ENCODE measurements at places on chromosomes 12 and 14.

- no peak for DNase-seq
Measured at GRCh38 chr12:106584104-106585064, 1.6 kb downstream of the RFX4 start.

DNA sequence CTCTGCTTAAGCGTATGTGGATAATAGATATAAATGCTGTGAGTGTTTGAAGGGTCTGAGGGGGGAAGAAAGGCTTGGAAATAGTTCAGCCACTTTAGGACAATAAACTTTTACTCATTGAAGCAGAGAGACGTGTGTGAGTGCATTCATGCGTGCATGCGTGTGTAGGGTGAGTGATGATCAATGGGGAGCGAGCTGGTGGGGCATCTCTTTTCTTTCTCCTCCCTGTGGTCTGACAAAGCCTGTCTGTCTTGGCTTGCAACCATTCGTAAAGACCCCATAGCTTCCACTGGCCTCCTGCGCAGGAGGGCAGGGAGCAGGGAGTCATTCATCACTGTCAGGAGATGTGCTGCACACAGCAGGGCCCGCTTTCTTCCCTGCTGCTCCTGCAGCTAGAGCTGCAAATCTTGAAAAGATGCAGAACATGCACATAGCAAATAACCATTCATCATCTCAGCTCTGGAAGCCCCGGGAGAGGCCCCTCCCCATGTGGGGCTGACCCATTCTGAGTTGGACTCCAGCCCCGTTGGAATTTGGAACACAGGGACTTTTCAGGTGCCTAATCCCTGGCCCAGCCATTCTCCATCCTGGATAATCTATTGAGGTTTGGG lies 223.2 kb downstream of the PPM1H start:
- no peak for DNase-seq

GRCh38 chr14:33566082-33566481 lies 384.8 kb downstream of the EGLN3 start:
- no peak for DNase-seq

- no peak for DNase-seq
Measured at GRCh38 chr12:52032446-52032803, 18.8 kb upstream of the NR4A1 start.

- no peak for DNase-seq
Measured at GRCh38 chr12:105378911-105379310, 48.4 kb downstream of the C12orf75 start.

DNA sequence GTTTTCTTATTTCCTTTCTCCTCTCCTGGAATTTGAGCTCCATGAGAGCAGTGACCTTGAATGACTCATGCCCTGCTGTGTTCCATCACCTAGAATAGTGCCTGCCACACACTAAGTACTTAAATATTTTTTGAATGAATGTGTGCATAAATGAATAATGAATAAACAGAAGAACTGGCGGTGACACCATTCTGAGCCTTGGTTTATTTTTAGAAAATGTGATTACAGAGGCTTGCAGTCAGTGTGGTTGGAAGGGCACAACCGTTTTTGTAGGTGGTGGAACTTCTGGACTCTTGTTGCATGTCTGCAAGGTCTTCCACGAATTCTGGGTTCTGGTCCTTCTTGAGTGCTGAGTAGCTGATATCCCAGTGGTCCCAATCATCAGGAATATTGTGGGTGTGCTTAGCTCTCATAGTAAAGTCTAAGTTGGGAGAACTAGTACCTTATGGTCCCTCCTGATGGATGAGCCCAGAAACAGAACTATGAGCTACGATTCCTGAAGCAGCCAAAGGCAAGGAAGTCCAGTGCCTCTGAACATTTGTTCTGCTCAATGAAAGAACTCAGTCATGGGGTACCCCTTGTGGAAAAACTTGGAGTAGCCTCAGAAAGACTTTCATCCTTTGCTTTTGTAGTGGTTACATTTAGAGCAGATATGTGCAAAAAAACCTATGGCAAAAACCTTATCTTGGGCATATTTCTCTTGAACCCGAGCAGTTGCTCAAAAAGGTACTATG lies 28.8 kb upstream of the BHLHE41 start:
- DNase-seq, result no peak

DNA sequence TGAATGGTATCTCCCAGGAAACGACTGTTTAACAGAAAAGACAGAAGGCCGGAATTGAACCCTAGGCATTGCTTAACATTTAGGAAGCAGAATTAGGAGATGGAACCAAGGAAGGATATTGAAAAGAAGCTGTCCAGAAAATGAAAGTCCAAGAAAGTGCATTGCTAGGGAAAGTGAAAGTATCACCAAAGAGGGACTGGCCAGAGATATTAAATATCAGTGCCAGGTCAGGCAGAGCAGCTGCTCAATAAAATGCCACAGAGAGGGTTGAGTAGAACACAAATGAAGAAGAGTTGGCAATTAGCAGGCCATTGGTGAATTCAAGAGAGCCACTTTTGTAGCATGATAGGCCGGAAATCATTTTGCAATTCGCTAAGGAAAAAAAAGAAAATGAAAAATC lies 101.6 kb downstream of the CFAP54 start:
- DNase-seq, result no peak

DNA sequence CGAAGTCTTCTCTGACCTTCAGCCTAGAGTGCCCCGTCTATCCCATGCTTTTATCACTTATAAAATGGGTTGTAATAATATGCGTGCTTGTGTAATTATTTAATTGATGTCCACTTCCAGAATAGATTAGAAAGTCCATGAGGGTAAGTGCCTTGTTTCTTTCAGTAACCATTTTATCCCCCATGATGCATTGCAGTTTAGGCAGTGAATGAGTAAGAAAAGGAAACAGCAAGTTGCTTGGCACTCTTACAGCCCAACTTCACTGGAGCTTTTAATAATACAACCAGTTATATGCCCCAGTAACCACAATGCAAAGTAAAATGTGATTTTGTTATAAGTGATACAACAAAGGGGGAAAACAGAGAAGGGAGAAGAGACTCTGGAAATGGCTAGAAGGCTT lies 287.3 kb downstream of the MED13L start:
- DNase-seq, result no peak

- DNase-seq, result no peak
Measured at GRCh38 chr12:49894751-49895148, 8.9 kb downstream of the FAIM2 start.

DNA sequence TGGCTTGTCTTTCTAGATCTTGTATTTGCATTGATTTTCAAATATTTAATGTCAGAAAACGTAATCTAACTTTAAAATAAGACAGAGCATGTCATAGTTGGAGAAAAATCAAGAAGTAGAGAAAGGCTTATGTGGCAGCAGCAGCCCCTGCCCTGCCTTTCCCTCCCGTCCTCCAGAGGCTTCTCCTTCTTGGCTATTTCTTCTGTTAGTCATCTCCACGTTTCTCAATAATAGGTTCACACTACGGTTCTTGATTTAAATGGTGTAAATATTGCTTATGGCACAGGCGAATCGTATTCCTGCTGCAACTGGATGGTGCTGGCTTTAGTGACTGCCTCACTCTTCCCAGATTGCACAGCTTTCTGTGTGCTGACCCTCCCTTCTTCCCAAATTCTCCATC lies 42.8 kb downstream of the SLC8B1 start:
- no peak for DNase-seq

DNA sequence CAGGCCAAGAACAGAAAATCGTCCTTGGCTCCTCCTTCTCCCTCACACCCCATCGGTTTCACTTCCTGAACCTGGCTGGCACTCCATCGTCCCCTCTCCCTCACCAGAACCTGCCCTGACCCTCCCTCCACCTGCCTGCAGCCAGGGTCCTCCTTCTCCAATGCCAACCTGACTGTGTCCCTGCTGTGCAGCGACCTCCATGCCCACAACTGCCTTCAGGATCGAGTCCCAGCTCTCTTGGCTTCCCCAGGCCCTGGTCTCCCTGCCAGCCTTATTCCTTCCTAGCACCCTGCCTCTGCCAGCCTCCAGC lies 19.8 kb downstream of the HVCN1 start:
- DNase-seq, result no peak

GRCh38 chr12:107032266-107032665 lies 45.3 kb upstream of the MTERF2 start:
- DNase-seq, result no peak

- no peak for DNase-seq
Measured at GRCh38 chr14:40601063-40601462, 1005.6 kb upstream of the LRFN5 start.

GRCh38 chr12:52042706-52043385 lies 8.4 kb upstream of the NR4A1 start:
- DNase-seq, result no peak

GRCh38 chr12:27781680-27782079 lies 1.6 kb upstream of the MANSC4 start:
- no peak for DNase-seq

DNA sequence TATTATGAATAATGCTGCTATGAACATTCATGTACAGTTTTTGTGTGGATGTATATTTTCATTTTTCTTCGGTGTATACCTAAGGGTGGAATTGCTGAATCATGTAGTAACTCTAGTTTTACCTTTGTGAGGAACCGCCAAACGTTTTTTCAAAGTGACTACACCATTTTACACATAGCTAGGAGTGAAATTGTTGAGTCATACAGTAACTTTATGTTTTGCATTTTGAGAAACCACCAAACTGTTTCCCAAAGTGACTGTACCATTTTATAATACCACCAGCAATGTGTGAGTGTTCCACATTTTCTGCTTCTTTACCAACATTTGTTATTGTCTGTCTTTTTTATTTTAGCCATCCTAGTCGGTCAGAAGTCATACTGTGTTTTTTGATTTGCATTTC lies 3.1 kb upstream of the TPH2 start:
- no peak for DNase-seq

DNA sequence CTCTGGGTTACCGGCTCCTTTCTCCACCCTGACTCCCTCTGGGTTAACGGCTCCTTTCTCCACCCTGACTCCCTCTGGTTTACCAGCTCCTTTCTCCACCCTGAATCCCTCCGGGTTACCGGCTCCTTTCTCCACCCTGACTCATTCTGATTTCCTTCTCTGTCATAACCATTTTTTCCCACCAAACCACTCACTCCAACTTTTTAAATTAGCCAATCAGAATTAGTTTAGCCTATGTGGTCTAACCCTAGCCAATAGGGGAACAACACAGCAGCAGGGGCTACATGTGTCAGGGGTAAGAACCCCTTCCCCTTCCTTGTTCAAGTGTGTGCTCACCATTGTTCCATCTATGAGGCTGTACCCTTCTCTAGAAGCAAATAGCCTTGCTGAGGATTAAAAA lies 98.4 kb upstream of the RBM19 start:
- DNase-seq, result no peak

DNA sequence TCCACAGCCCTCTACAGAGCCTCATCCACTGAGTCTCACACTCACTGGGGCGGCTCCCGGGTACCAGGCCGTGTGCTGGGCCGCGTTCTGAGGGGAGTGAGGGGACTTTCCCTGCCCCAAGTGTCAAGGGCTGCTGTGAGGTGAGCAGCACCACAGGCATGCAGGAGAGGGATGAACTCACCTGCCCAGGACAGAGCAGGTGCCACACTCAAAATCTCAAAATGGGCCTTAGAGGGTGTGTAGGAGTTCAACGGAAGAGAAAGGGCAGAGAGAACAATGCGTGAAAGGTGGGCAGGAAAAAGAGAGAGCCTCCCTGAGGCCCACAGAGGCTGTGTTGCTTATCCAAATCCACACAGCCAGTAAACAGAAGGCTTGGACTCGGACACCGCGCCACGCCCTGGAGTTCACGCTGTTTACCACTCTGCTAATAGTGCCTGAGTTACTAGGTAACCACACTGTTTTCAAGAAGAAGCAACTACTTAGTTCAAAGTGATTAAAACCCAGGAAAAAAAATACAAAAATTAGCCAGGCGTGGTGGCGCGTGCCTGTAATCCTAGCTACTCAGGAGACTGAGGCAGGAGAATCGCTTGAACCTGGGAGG lies 32.7 kb downstream of the TSPAN11 start:
- DNase-seq, result no peak

DNA sequence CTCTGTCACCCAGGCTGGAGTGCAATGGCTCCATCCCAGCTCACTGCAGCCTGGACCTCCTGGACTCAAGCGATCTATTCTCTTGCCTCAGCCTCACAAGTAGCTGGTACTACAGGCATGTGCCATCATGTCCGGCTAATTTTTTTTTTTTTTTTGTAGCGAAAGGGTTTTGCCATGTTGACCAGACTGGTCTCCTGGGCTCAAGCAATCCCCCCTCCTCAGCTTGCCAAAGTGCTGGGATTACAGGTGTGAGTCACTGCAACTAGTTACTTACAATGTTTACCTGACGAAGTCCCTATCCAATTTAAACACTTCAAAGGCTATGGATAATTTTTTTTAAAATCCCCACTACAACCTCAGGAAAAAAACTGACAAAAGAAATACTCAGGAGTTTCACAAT lies 1.8 kb downstream of the KRR1 start:
- DNase-seq, result no peak

DNA sequence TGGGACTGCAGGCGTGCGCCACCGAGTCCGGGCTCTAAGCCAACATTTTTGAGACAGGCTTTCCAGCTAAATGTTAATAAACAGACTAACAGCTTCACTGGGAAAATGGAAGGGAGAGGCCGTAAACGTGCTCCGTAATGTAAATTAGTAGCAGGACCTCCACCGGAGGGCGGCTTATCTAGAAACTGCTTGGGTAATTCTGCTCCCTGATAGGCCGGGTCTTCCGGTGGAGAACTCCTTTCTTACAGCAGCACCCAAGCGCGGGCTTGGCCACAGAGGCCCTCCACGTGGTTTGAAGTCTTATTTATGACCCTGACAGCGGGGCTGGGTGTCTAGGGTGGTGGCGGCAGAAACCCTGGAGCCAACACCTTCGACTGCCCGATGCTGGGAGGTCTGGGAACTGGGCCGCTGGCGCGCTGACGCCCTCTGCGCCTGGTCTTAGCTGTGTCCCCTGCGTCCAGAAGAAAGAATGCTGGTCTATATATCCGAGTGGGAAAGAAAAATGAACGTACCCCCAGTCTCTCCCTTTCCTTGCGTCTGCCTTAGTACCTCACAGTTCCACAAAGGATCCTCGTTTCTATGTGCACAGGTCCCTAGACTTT lies 1.7 kb downstream of the DPPA3 start:
- no peak for DNase-seq

DNA sequence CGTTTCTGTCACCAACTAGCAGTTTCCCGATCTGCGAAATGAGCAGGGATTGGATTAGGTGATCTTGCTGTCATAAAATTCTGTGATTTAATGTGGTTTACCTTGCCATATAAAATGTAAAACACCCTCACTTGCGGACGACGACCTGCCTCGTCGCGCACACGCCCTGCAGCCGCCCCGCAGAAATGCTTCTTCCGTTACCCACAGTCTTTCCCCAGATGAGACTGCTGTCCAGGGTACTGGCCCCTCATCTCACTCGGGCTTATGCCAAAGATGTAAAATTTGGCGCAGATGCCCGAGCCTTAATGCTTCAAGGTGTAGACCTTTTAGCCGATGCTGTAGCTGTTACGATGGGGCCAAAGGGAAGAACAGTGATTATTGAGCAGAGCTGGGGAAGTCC lies 17.7 kb upstream of the FOXJ2 start:
- no peak for DNase-seq

GRCh38 chr14:20750194-20750593 lies 4.5 kb downstream of the EDDM3A start:
- no peak for DNase-seq

GRCh38 chr14:100048786-100049185 lies 16.4 kb upstream of the EVL start:
- DNase-seq, result no peak
